ENCODE measurements at places on chromosomes 5 and 9.

DNA sequence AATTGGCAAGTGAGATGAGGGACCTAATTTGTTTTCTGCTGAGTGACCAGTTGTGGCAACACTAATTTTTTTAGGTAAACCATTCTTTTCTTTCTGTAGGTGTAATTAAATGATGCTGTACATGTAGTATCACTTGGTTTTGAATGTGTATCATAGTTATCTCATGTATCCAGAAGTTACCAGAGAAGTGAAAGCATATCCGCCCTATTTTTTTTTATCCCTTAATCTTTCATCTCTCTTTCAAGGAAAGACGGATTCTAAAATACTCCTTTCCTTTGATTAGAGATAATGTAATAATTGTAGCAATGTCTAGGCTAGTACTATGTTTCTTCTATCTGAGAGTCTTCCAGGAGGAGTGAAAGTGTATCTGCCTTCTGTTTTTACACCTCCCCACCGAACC lies 7.1 kb downstream of the KDM3B start:
- DNase-seq: no peak

DNA sequence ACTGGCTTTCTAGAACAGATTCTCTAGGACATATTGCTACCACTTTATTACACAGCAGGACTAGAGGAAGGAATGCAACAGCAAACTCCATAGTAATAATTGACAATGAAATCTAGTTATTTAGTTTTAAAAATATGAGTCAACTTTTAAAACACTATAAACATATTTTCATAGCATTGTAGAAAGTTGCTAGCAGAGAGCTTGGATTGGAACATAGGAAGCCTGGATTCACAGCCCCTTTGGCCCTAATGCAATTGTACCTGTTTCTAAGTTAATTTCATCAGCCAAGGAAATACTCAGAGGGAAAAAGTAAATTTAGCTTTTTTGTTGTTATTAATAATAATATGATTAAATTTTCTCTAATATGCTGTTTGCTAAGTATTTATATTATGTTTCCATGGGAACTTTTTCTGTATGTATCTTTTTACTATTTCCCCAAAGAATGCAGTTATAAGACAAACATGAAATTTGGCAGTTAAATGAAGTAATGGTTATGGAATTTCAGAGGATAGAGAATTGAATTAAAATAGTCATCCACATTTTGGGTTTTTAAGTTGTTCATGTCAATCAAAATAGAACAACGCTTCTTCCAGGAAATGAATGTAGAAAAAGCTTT lies 45.6 kb downstream of the VCAN start:
- DNase-seq: no peak

GRCh38 chr5:163381832-163382231 lies 55.6 kb upstream of the CCNG1 start:
- no peak for DNase-seq

DNA sequence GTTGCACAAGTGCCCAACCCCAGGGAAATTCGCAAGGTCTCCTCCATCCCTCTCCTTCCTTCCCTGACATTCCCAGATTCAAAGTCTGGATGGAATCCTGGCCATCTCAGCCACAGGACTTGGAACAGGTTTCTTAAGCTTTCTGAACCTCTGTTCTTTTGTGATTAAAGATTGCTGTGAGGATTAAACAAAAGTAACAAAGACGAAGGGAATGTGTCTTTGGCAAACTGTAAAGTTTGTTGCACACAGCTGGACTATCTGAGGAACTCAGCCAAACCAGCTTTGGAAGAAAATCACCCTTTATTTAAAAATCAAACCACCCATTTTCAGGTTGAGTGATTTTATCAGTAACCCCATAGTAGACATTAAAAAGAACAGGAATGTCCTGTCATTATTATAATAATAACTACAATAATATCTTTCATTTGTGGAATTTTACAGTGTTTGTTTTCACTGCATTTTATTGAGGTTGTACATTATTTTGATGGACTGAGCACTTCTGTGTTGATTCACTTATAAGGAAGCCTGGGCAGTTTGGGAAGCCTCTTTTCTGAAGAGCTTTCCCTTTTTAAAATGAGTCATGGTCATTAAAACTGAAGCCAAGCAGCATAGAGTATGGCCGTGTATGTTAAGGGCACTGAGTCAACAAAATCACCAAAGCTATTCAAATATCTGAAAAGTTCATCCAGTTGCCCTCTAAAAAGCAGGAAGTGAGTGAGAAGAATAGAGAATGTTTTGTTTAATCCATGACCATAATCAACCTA lies 310.2 kb downstream of the AGTPBP1 start:
- no peak for DNase-seq

DNA sequence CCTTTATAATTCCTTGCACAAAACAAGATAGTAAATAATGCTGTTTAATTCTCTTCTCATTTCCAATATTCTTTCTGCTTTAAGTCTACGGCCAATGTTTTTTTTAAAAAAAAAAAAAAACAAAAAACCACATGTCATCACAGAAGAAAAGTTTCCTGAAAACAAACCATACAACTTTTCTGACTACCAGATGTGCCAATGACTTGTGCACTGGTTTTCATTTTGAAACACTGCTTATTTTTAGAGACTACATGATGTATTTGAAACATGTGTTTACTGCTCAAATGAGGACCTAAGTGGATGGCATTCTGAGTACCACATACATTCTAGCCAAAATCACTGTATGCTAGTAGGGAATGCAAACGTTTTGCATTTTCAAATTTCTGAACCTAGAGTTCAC lies 167.9 kb downstream of the GLIS3 start:
- DNase-seq: no peak

- peak; percentile 35 for DNase-seq
Measured at GRCh38 chr5:10111571-10111970, 138.1 kb downstream of the ATPSCKMT start.

GRCh38 chr5:62395210-62395950 lies 8.3 kb downstream of the DIMT1 start:
- no peak for DNase-seq

- peak; percentile 14 for DNase-seq
Measured at GRCh38 chr5:50501491-50502228, 60.6 kb upstream of the EMB start.

DNA sequence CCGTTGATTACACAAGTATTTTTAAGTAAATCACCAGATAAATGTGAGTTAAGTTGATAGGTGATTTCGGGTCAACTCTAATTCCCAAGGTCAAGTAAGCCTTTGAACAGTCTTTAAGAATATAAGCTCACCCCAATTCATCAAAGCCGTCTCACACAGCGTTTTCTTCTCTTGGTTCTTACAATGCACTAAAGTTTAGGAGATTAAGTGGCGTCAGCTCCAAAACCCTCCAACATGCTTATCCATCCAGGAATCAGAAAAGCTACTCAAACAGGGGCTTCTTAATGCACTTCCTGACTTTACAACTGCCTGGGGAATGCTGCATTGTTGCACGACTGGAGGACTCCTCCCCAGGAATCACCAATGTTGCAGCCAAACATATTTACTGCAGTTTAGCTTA lies 206.2 kb upstream of the EFNA5 start:
- no peak for DNase-seq

DNA sequence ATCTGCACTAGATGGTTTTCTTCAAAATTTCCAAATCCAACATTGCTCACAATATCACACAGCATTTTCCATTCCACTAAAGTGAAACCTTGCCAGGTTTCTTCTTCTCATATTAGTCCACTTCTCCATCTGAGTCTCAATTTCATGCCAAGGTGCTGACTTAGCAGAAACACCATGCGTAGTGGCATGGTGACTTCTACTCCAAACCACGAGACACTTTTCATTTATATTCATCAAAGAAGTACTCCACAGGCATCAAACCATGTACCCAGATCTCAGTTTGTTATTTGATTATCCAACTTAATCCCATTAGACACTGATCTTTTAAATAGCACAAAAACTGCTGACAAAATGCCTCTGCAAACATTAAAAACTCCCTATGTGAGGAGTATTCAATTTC lies 233.4 kb upstream of the ITGA1 start:
- DNase-seq: no peak

GRCh38 chr5:65126542-65127069 lies 355.1 kb downstream of the ADAMTS6 start:
- DNase-seq: no peak

GRCh38 chr5:31232273-31232888 lies 38.9 kb downstream of the CDH6 start:
- peak; percentile 41 for DNase-seq

- DNase-seq: no peak
Measured at GRCh38 chr9:77946969-77947620, 84.5 kb downstream of the GNAQ start.

- no peak for DNase-seq
Measured at GRCh38 chr5:59097116-59097515, 514.2 kb downstream of the RAB3C start.

DNA sequence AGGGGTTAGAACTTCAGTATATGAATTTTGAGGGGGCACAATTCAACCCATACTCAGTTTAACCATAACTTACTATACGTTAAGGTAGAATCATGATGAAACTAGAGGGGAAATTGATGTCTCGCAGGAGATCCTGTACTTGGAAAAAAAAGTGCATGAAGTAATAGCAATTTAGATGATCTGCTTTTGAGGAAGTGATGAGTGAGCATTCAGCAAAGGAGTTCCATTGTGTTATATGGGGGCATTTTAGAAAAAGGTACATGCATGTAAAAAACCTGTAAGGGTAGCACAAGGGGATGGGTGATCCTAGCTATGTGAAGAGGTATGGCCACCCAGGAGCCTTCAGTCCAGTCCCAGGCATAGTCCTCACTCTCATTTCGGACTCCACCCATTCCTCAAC lies 14.8 kb upstream of the TMC1 start:
- no peak for DNase-seq
